ENCODE measurements at places on chromosomes 7 and 10.
A peak's percentile ranks its signal among the peaks of the same experiment; 100 is the strongest.

DNA sequence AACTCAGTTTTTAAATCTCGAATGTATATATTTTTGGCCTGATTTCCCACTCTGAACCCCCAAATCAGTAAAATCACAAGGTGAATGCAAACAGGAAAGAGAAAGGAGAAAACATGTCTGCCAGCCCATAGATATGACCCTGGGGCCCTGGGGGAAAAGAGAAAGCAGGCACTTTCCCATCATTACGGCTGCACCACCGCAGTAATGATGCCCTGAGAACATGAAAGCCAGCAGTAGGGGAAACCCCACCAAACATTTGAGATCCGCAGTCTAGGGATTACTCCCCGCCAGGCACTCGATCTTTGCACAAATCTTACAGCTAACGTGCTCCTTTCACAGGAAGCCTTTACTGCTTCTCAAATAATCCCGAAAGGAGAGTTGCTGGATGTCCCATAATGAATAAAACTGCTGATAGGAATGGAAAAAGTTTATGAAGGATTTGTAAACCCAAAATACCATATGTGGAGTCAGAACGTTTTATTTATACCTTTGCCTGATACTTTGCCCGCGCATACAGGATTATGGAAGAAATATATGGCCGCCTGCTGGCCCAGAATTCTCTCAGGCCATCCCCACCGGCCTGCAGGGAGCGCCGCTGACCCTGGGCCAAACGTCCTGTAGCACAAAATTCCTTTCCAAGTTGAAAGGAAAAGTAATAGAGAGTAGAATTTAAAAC lies 180.0 kb upstream of the INHBA start:
- H3K4me1 ChIP-seq, result peaks cover 50% of the 10 kb centered on the region
- peak overlapping the region; percentile 83 for H3K4me3 ChIP-seq
- H3K27ac ChIP-seq, result peak overlapping the region; percentile 98
- peaks cover 24% of the 10 kb centered on the region for H3K36me3 ChIP-seq

- no peak within 1 kb of the TSS for H3K27ac ChIP-seq
- H3K4me1 ChIP-seq, result no peaks in the 10 kb centered on the region
- peaks cover 54% of the 10 kb centered on the region for H3K27me3 ChIP-seq
- DNase-seq, result no peak
- no peak within 1 kb of the TSS for H3K4me3 ChIP-seq
Observed at GRCh38 chr7:143221737-143222136, at the start of gene TAS2R40. Gene TAS2R40 (plus strand): TSS chr7:143222037. CDS start chr7:143222079, 42 bp downstream.

DNA sequence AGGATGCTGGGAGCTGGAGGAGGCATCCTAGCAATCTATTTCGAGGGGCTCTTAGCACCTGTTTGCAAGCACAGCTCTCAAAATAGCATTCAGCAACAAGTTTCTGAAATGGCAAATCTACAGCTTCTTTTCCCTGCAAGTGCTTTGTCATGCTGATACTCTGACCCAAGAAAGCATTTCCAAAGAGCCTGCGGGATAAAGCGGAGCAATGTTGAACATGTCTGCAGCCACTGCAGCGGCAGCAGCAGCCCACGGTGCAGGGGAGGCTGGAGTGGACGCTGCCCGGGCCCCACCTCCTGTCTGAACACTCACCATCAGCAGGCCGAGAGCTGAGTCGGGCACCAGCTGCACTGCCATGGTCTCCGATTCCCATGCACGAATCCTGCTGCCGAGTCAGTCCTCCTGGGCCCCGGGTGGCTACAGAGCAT lies 964 bp downstream of the FRMD4A start:
- peaks cover 35% of the 10 kb centered on the region for H3K27me3 ChIP-seq
- H3K27ac ChIP-seq, result no peak overlapping the region
- no peaks in the 10 kb centered on the region for H3K4me1 ChIP-seq
- no peaks in the 10 kb centered on the region for H3K36me3 ChIP-seq
- H3K4me3 ChIP-seq, result no peak overlapping the region

DNA sequence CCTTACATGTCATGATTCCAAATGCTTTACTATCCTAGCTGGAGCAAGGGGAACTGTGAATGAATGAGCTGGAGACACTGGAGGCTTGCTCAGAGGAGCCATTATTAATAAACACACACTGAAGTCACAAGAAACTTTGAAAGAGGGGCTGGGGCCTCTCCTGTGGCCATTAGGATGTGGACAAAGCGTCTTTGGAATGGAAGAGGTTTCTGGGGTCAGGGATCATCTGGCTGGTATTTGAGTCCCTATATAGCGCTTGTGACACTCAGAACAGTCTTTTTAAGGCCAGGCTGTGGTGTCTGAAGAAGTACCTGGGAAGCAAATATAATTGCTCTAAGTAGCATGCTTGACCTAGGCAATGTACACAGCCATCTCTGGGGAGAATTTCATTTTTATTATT lies 193.0 kb downstream of the JCAD start:
- no peaks in the 10 kb centered on the region for H3K36me3 ChIP-seq
- H3K27ac ChIP-seq, result no peak overlapping the region
- no peak for DNase-seq
- no peaks in the 10 kb centered on the region for H3K4me1 ChIP-seq
- H3K27me3 ChIP-seq, result no peaks in the 10 kb centered on the region
- H3K4me3 ChIP-seq, result no peak overlapping the region

GRCh38 chr7:84187813-84188510 lies 6.6 kb downstream of the SEMA3A start:
- H3K27me3 ChIP-seq, result peaks cover 5% of the 10 kb centered on the region
- no peak overlapping the region for H3K4me3 ChIP-seq
- H3K36me3 ChIP-seq, result no peaks in the 10 kb centered on the region
- no peak overlapping the region for H3K27ac ChIP-seq
- H3K4me1 ChIP-seq, result peaks cover 10% of the 10 kb centered on the region

DNA sequence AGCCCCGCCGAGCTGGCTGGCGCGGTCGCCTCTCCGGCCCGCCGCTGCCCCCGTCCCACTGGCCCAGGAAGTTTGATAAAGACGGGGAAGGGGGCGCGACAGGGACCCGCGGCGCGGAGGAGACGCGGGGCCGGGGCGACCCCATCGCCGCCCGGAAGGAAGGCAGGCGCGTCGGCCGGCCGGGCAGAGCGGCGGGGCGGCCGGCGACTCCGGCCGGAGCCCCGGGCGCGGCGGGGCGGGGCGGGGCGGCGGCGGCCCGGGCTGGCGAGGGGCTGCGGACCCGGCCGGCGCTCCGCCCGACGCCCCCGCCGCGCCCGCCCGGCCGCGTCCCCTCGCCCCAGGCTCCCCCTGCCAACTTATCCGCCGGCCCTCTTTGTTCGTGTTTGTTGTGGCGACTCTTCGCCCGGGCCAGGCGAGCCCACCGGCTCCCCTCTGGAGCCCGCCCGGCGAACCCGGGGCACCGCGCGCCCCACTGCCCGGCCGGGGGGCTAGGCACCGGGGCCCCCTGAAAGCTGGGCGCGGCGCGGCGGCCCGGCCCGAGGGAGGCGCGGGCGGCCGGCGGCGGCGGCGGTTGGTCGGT lies 571 bp downstream of the KDM7A start:
- H3K4me3 ChIP-seq, result peak overlapping the region; percentile 88
- H3K27ac ChIP-seq, result peak overlapping the region; percentile 83
- peaks cover 19% of the 10 kb centered on the region for H3K36me3 ChIP-seq

DNA sequence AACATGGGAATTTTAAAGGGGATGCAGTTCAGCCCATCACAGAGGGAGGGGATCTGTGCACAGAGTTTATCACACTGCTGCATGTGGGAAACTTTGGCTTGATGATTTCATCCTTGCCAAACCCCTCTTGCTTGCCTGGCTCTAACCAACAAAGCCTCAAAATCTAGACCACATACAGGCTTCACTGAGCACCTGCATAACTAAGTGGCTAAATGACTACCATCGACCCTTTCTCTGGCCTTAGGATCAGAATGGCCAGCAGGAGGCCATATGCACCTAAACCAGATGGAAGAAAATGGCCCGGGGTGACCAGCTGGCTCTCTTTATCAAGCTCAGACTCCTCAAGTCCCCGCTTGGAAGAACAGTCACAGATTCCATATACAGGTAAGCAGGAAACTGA lies 15.6 kb upstream of the ZNF25 start:
- no peak overlapping the region for H3K27ac ChIP-seq
- DNase-seq, result no peak
- no peaks in the 10 kb centered on the region for H3K4me1 ChIP-seq

GRCh38 chr7:14858866-14859265 lies 43.7 kb downstream of the DGKB start:
- H3K4me1 ChIP-seq, result no peaks in the 10 kb centered on the region
- H3K27me3 ChIP-seq, result no peaks in the 10 kb centered on the region
- no peak overlapping the region for H3K27ac ChIP-seq
- no peak for DNase-seq
- no peaks in the 10 kb centered on the region for H3K36me3 ChIP-seq

- H3K27ac ChIP-seq, result no peak overlapping the region
- peaks cover 9% of the 10 kb centered on the region for H3K36me3 ChIP-seq
- no peaks in the 10 kb centered on the region for H3K27me3 ChIP-seq
- no peak for DNase-seq
- no peak overlapping the region for H3K4me3 ChIP-seq
- H3K4me1 ChIP-seq, result peaks cover 4% of the 10 kb centered on the region
Observed at GRCh38 chr10:101607124-101607523, 19.0 kb downstream of the DPCD start.

- H3K36me3 ChIP-seq, result no peaks in the 10 kb centered on the region
- no peak for DNase-seq
- no peak overlapping the region for H3K4me3 ChIP-seq
- no peaks in the 10 kb centered on the region for H3K27me3 ChIP-seq
- H3K4me1 ChIP-seq, result no peaks in the 10 kb centered on the region
- H3K27ac ChIP-seq, result no peak overlapping the region
Observed at GRCh38 chr10:46523962-46524471, 32.4 kb downstream of the GPRIN2 start.

DNA sequence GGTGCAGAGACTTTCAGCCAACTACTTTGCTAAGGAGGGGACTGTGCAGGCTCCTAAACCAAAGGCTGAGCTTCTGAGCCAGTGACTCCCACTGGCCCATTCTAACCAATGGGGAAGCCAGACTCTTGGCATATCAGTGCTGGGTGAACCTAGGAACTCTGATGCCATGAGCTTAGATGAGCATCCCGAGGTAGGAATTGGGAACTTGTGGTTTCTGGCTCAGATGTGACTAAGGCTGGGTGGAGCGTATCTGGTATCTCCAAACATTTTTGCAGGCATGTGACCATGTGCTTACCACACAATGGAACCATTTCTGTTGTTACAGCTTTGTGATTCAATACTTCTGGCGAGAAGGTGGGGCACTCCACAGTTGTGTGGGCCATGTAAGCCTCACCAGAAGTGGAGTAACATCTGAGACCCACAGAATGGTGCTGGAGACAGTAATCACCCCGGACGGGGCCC lies 2.5 kb upstream of the AVPI1 start:
- H3K27me3 ChIP-seq, result peaks cover 10% of the 10 kb centered on the region
- peaks cover 14% of the 10 kb centered on the region for H3K4me1 ChIP-seq
- DNase-seq, result no peak
- H3K4me3 ChIP-seq, result no peak overlapping the region

- H3K27ac ChIP-seq, result no peak within 1 kb of the TSS
- peaks cover 54% of the 10 kb centered on the region for H3K27me3 ChIP-seq
- H3K36me3 ChIP-seq, result no peaks in the 10 kb centered on the region
Observed at GRCh38 chr7:45920502-45921380, at the start of gene IGFBP3. Gene IGFBP3 (minus strand): TSS chr7:45921272. CDS start chr7:45921140, 132 bp downstream.

DNA sequence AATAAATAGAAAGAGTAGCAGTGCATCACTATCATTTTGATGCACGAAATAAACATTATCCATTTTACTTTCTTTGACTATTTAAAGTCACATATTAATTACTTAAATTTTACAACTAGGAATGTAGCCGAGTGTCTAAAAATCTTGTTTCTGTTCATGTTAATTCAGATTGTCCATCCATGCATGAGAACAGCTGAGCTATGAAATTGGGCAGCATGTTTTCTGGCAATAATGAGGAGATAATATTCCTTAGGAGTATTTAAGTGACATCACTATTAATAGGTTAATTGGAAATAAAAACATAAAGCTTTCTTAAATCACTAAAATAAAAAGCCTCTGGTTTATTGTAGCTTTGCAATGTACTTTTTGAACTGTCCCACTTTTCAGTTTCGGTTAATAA lies 293.8 kb downstream of the PHTF2 start:
- no peak for DNase-seq
- peaks cover 3% of the 10 kb centered on the region for H3K27me3 ChIP-seq
- no peak overlapping the region for H3K27ac ChIP-seq
- no peaks in the 10 kb centered on the region for H3K4me1 ChIP-seq

GRCh38 chr10:15802375-15802949 lies 57.8 kb downstream of the MINDY3 start:
- H3K27ac ChIP-seq, result no peak overlapping the region
- H3K36me3 ChIP-seq, result peaks cover 28% of the 10 kb centered on the region
- H3K4me3 ChIP-seq, result no peak overlapping the region
- DNase-seq, result no peak

DNA sequence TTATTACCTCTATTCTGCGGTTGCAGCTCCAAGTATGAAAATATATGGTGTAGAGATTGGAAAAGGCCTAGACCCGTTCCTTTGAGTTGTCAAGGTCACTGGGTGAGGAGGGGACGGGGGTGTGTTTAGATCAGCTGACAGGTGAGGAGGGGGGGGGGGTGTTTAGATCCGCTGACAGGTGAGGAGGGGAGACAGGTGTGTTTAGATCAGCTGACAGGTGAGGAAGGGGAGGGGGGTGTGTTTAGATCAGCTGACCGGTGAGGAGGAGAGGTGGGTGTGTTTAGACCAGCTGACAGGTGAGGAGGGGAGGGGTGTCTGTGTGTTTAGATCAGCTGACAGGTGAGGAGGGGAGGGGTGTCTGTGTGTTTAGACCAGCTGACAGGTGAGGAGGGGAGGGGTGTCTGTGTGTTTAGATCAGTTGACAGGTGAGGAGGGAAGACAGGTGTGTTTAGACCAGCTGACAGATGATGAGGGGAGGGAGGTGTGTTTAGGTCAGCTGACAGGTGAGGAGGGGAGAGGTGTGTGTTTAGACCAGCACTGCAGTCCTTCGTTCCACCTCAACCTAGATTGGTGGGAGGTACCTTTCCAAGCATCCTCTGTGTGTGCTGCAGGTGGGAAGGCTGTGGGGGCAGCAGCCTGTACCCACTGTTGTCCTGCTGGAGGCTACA lies 655.0 kb upstream of the ADARB2 start:
- H3K27me3 ChIP-seq, result no peaks in the 10 kb centered on the region
- no peak for DNase-seq
- no peak overlapping the region for H3K4me3 ChIP-seq

GRCh38 chr10:68139448-68140272 lies 30.4 kb downstream of the MYPN start:
- H3K27me3 ChIP-seq, result peaks cover 24% of the 10 kb centered on the region
- no peak overlapping the region for H3K4me3 ChIP-seq
- no peaks in the 10 kb centered on the region for H3K36me3 ChIP-seq
- no peaks in the 10 kb centered on the region for H3K4me1 ChIP-seq
- no peak overlapping the region for H3K27ac ChIP-seq

DNA sequence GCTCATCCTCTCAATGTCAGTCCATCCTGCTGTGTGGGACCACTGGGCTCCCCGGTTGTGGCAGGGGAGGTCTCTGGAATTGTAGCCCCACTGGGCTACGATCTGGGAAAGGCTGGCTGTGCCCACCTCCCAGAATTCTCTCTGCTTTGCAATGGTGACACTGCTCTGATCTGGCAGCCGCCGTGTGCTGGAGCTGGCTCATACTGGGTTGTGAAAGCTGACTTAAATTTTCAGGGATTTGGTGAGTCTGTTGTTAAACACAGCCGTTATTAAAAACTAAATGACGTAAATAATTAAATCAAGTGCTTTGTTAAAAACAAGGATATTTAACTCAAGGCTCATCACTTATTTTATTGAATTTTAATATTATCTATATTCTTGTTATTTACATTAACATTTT lies 160.0 kb downstream of the TAX1BP1 start:
- H3K36me3 ChIP-seq, result no peaks in the 10 kb centered on the region
- H3K27ac ChIP-seq, result no peak overlapping the region
- H3K4me1 ChIP-seq, result peaks cover 28% of the 10 kb centered on the region
- peak overlapping the region; percentile 20 for H3K4me3 ChIP-seq
- peaks cover 9% of the 10 kb centered on the region for H3K27me3 ChIP-seq
